Stimulated activated CD4-positive, alpha-beta T cell treated with anti-CD3 and anti-CD28 coated beads, Interleukin-4, amount 100 ng/mL, for 48 hours (primary cell): ENCODE measurements at places on chromosomes 6 and 20.

DNA sequence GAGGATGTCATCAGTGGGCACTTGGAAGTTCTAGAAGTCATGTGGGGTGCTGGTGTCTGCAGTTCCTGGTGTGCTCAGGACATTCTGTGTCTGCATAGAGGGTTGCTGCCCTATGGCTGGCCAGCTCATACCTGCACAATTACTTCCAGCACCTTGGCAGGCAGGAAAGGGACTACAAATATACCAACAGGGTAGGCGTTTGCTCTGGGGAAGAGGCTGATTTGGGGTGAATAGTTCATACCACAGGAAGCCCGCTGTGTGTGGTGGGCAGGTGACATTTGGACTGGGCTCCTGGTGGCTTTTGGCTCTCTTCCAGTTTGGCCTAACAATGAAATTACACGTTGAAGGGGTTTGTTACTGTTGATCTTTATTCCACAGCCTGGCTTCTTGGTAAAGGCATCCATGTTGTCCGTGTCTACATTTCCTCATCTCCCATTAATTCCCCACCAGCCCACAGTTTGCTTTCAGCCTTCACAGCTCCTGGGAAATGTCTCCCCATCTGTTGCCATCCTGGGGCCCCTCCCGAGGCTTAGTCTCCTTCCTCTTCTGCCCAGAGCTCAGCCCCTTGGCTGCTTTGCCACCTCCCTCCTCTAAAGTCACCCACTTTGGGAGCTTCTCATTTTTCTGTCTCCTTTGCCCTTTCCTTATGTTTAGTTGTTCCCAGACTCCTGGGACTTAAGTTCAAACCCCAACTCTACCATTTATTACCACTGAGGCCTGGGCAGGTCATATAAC lies 88.1 kb downstream of the RSPH3 start:
- no peak for DNase-seq

DNA sequence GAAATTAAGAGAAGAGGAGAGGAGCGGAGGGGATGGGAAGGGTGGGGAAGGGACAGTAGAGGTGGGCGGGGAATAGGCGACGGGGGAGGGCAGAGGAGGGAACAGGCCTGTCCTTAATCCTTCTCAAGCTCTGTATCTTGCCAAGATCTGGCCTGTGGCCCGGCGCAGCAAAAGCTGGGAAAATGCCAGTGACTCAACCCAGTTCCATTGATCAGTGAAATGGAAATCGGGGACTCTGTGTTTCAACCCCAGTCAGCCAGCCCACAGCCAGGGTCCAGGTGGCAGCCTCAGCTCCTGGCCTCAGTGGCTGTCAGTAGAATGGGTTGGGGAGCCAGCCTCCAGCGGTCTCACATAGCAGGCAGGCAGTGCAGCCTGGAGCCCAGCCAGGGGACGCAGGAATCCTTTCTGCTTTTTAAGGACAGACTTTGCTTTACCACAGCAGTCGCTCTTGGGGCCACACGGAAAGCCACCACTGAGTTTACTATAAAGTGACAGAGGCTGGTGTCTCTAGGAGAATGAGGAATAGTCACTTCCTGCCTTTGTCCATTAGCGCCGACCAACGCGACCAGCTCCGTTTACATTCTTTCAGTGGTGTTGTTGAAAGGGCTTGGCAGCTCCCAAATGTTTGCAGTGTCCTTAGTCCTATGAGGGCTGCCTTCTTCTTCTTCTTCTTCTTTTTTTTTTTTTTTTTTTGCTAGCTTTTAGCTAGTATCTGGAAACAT lies 128.0 kb downstream of the RIN2 start:
- no peak for DNase-seq

DNA sequence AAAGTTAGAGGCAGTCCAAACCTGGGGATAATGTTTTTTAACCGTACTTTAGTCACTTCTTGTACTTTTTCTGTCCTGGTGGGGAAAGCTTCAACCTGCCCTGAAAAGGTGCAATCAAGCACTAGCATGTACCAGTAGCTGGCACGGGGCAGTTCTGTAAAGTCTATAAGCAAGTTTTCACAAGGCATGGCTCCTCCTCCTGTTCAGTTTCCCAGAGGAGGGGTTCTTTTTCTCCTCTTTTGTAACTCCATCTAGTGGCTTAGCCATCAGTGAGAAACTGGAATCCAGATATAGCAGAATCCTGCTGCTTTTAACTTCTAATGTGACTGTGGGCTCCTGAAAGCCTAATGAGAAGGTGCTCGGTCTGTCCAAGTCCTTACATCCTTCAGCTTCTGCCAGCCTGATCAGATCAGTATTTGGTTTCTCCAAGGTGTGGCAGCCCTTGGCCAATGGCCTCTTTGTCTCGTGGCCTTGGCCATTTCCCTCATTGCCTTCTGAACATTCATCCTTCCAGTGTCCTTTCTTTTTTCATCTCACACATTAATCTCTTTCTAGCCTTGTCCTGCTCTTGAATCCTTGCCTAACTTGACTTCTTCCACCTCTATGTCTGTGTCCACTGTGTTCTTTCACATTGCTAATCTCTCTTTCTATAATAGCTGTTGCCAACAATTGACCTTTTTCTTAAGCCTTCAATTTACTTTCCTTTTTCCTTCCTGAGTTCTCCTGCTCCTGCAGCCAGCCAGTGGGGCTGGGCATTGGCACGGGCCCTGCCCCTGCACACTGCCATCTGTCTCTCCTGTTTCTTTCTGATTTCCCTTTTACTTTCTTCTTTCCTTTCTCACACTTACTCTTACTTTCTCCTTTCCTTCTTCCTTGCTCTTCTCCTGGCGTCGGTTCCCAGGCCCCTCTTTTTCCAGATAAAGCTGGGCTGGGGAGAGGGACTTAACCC lies 222.0 kb upstream of the SYNCRIP start:
- no peak for DNase-seq

DNA sequence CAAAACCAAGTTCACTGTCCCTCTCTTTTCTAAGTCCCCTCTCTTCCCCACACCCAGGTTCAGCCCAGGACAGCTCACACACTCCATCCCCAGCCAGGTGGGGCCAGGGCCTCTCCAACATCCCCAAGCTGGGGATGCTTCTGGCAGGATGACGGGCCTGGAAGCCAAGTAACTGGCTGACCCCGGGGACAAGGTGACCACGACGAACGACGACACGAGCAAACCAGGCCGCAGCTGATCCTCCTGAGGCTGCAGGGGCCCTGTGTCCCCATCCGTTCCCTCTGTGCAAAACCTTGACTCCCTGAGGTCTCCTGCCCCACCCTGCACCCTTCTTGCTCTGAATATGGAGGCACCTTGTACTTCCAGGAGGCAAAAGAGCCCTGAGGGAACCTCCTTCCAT lies 11.6 kb upstream of the PLG start:
- DNase-seq: no peak

- DNase-seq: no peak
These were observed 95.9 kb downstream of the FAM120B start for GRCh38 chr6:170402318-170403040.

GRCh38 chr20:31712564-31713311 lies 9.9 kb downstream of the BCL2L1 start:
- DNase-seq: no peak

DNA sequence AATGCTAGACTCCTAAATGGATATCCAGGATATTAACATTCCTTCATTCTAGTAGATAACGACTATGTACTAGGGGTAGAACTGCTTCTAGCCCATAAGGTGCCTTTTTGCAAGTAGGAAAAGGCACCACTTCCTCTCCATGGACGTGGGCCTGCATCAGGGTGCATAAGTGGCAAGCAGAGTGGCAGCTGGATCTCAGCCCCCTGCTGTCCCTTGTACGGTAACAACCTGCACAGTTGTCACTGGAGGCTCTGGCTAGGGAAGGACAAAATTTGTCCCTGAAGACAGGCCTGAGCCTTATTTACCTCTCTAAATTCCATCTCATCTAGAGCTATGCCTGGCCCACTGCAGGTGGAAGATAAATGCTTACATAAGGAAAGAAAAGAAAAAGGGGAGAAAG lies 42.5 kb upstream of the SAYSD1 start:
- no peak for DNase-seq

GRCh38 chr20:40233406-40233805 lies 455.6 kb downstream of the MAFB start:
- DNase-seq: no peak

GRCh38 chr6:100305209-100305869 lies 159.4 kb downstream of the SIM1 start:
- DNase-seq: no peak

DNA sequence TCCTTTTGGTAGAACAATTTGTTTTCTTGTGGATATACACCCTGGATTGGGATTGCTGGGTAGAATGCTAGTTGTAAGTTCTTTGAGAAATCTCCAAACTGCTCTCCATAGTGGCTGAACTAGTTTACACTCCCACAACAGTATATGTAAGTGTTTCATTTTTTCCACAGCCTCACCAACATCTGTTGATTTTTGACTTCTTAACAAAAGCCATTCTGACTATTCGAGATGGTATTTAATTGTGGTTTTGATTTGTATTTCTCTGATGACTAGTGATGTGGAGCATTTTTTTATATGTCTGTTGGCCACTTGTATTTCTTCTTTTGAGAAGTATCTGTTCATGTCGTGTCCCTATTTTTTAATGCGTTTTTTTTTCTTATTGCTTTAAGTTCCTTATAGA lies 444.1 kb downstream of the CBLN4 start:
- DNase-seq: no peak

GRCh38 chr6:111714416-111715270 lies 109.0 kb upstream of the TRAF3IP2 start:
- no peak for DNase-seq

GRCh38 chr20:35568645-35569044 lies 26.8 kb downstream of the ERGIC3 start:
- DNase-seq: no peak

GRCh38 chr20:44836601-44837120 lies 26.3 kb upstream of the RIMS4 start:
- no peak for DNase-seq

DNA sequence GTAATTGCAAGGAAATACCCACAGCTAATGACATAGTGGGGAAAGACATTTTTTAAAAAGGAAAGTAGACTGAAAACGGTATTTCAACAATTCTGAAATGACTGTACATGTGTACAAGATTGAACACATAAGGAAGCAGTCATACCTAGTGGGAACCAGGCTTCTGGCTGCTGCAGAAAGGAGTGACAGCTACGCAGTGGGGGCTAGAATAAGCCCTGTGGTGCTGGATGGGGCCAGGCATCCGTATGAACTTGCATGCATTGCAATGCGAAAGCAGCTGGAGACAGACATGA lies 54.9 kb upstream of the GPR31 start:
- DNase-seq: no peak

GRCh38 chr6:113370508-113371502 lies 486.3 kb upstream of the MARCKS start:
- DNase-seq: no peak

DNA sequence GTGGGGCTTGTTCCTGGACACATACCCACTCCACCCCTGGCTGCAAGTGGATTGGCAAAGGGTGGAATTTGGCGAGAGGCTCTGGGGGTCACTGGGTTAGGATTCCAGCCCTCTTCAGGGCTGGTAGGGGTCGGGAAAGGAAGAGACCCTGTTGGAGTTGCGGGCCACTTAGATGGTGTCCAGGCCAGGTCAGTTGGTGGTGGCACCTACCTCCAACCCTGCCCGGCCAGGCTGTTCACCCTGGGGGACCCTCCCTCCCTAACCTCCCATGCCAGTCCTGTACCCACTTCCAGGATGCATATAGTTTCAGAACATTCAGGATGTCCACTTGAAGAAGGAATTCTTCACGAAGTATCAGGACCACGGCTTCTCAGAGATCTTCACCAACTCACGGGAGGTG lies 21.0 kb downstream of the CAPN11 start:
- DNase-seq: no peak

- no peak for DNase-seq
These were observed 67.0 kb downstream of the IYD start for GRCh38 chr6:150435832-150436231.

GRCh38 chr6:166667796-166668610 lies 41.0 kb upstream of the RPS6KA2 start:
- no peak for DNase-seq

- DNase-seq: no peak
These were observed 167.1 kb downstream of the KIF6 start for GRCh38 chr6:39558079-39558478.

DNA sequence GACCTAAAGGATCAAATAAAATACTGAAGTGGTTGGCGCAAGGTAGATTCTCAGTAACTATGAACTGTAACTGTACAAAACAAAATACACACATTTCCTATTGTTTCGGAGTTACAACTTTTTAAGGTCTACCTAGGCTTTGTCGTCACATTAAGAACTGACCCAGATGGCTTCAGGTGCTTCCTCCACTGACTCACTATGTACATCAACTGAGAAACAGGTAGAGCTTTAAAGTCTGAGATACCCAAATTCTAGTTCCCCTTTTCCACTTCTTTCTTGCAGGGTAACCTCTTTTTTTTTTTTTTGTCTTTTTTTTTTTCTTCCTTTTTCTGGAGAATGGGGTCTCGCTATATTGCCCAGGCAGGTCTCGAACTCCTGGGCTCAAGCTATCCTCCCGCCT lies 5.5 kb downstream of the SNRPB start:
- no peak for DNase-seq

GRCh38 chr6:83974409-83975050 lies 59.0 kb upstream of the MRAP2 start:
- no peak for DNase-seq

DNA sequence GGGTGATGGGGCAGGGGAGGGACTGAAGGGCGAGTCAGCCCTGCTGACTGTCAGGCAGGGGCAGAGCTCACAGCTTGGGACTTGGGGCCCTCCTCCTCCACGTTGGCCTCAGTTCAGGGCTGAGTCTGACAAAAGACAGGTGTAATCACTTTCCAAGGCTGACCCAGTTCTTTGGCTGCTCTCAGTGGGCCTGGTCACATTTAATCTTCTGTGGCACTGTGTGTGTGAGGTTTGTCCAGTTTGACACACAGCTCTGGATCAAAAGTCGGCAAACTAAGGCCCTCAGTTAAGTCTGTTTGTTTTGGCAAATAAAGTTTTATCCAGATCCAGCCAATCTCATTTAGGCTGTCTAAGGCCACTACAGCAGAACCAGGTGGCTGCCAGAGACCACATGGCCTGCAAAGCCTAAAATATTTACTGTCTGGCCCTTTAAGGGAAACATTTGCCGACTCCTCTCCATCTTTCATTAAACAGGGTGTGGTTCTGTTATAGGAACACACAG lies 5.1 kb upstream of the MAP1LC3A start:
- DNase-seq: no peak

DNA sequence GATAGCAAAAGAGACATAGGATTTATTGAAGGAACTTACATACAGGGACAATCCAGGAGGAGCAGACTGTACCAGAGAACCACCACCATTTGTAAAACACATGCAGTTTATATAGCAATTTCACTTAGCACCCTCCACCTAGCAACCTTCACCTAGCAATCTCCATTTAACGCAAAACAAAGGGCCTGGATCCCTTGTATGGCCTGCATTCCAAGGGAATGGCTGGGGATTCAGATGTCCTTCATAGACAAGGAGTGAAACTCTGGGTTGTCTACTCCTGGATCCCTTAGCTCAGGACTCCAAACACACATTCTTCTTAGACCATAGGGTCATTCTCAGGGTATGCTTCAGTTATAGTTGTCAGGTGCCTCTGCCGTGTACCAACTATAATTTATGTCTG lies 1324.9 kb downstream of the HACE1 start:
- no peak for DNase-seq

DNA sequence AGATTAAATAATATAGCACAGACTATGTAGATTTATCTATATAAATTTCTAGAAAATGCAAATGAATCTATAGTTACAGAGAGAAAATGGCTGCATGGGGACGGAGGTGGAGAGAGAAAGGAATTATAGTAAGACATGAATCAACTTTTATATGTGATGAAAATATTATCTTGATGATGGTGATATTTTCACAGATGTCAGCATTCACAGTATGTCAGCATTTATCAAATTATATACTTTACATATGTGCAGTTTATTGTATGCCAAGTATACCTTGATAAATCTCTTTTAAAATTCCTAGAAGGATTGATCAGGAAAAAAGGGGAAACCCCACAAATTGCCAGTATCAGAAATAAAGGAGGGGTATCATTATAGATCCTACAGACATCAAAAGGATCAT lies 44.6 kb downstream of the NPEPL1 start:
- no peak for DNase-seq
